Left renal pelvis (tissue), 4 donors: ENCODE measurements at places on chromosomes 12 and 14. TPM values are rescaled to one million over a fixed set of nuclear protein-coding genes. Genes with fewer than 3 reads are reported as not detected.

RPL10L gene
- polyA plus RNA-seq = not detected

MSI1 gene
- polyA plus RNA-seq = 8.9 TPM

DHH gene
- polyA plus RNA-seq = 0.50 TPM

CSRP2 gene
- 86.4 TPM for polyA plus RNA-seq

TAS2R19 gene
- 1.4 TPM for polyA plus RNA-seq

VRTN gene
- not detected for polyA plus RNA-seq

MDM1 gene
- 33.1 TPM for polyA plus RNA-seq

KRT75 gene
- not detected for polyA plus RNA-seq

CD163L1 gene
- 5.0 TPM for polyA plus RNA-seq

TAS2R7 gene
- not detected for polyA plus RNA-seq
